Thoracic aorta endothelial cell (primary cell): ENCODE measurements at places on chromosomes 5 and 9. TPM values are rescaled to one million over a fixed set of nuclear protein-coding genes. Genes with fewer than 3 reads are reported as not detected.

STX17 gene
- 19.9 and 26.9 TPM in 2 replicates for total RNA-seq

IFNE gene
- 4.7 and 5.5 TPM in 2 replicates for total RNA-seq

LRRC26 gene
- not detected in 2 replicates for total RNA-seq

TAF1L gene
- under 0.01 TPM in 1 of 2 replicates, not detected in the other for total RNA-seq

HSPB3 gene
- not detected in 2 replicates for total RNA-seq

NUDT12 gene
- total RNA-seq, result 8.3 and 8.6 TPM in 2 replicates

F2RL1 gene
- total RNA-seq, result 21.8 and 78.1 TPM in 2 replicates

GLRA1 gene
- not detected in 2 replicates for total RNA-seq

ADAMTS2 gene
- total RNA-seq, result 0.50 TPM in 1 of 2 replicates, not detected in the other

CCDC192 gene
- not detected in 2 replicates for total RNA-seq

GRXCR2 gene
- total RNA-seq, result not detected in 2 replicates

SLC34A1 gene
- total RNA-seq, result not detected in 2 replicates

EIF4E1B gene
- total RNA-seq, result not detected in 2 replicates

ORM1 gene
- not detected in 2 replicates for total RNA-seq

PAPPA gene
- total RNA-seq, result under 0.01 and 0.13 TPM in 2 replicates

FOXI1 gene
- total RNA-seq, result not detected in 2 replicates

RPS23 gene
- 2,704 and 3,773 TPM in 2 replicates for total RNA-seq

NR5A1 gene
- total RNA-seq, result not detected in 2 replicates

IL13 gene
- not detected in 2 replicates for total RNA-seq

SLC25A2 gene
- total RNA-seq, result 0.27 and 0.50 TPM in 2 replicates

SLC45A2 gene
- total RNA-seq, result not detected in 2 replicates

SLC46A2 gene
- total RNA-seq, result not detected in 2 replicates

TRIP13 gene
- total RNA-seq, result 63.7 and 77.8 TPM in 2 replicates

SH3TC2 gene
- 8.8 and 9.0 TPM in 2 replicates for total RNA-seq

SEMA6A gene
- 1.1 and 1.6 TPM in 2 replicates for total RNA-seq

TMOD1 gene
- 0.27 and 1.2 TPM in 2 replicates for total RNA-seq

SPATA24 gene
- 6.4 and 6.5 TPM in 2 replicates for total RNA-seq

TLX3 gene
- not detected in 2 replicates for total RNA-seq

ZMAT2 gene
- total RNA-seq, result 33.0 and 40.3 TPM in 2 replicates

ANKRD34B gene
- total RNA-seq, result not detected in 2 replicates

ADRA1B gene
- 0.07 and 0.13 TPM in 2 replicates for total RNA-seq

MLANA gene
- total RNA-seq, result not detected in 2 replicates
